ENCODE measurements at places on chromosomes 1 and 21.

DNA sequence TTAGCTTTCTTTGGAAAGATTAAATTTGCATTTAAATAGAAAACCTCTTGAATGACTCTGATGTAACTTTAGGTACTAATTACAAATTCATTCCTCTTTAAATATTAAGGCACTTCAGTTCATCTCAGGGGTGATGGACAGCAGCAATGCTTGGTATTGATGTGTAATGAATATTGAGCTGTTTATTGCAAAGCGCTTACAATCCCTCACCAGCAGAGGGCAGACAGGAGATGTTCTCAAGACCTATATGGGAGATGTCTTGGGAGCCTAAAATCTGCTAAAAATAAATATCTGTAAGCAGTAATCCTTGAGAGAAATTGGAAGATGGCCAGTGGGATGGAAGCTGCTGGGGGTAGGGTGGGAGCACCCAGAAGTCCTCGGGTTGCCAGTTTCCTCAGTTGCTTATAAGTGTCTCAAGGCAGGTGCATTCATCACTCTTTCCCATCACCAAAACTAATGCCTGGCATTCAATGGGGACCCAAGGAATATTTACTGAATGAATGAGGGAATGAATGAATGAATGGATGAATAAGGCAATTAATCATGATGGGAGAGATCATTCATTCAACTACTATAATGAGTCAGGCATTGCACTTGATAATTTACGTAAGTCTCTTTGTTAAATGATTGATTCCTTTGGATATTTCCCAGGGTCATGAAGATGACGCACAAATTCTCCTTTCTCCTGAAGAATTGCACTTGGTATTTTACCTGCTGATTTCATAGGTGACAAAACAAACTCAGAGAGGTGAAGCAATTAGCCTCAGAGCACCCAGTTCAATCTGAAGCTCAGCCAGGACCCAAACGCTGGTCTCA is 2.3 kb downstream of the KLHDC8A start:
- DNase-seq, result peak; percentile 36

GRCh38 chr1:116725798-116726197 is 28.4 kb upstream of the CD2 start:
- DNase-seq, result no peak

GRCh38 chr1:248811514-248812490 is 13.9 kb downstream of the SH3BP5L start:
- no peak for DNase-seq

DNA sequence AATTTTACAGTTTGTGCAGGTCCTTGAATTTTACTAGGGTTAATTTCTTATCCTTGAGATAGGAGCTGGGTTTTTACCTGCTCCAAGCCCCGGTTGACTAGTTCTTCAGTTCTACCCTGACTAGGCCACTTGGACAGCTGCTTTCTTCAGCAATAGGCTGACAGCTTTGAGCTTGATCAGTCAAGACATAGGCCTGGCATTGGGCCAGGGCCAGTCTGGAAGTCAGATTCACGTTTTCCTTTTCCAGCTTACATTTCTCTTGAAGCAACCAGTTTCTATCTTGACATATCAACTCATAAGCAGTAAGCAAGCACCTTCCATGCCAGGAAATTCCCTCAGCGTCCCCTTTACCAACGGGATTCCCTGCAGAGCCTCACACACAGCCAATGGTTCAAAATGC is 63.7 kb upstream of the AJAP1 start:
- DNase-seq, result no peak

DNA sequence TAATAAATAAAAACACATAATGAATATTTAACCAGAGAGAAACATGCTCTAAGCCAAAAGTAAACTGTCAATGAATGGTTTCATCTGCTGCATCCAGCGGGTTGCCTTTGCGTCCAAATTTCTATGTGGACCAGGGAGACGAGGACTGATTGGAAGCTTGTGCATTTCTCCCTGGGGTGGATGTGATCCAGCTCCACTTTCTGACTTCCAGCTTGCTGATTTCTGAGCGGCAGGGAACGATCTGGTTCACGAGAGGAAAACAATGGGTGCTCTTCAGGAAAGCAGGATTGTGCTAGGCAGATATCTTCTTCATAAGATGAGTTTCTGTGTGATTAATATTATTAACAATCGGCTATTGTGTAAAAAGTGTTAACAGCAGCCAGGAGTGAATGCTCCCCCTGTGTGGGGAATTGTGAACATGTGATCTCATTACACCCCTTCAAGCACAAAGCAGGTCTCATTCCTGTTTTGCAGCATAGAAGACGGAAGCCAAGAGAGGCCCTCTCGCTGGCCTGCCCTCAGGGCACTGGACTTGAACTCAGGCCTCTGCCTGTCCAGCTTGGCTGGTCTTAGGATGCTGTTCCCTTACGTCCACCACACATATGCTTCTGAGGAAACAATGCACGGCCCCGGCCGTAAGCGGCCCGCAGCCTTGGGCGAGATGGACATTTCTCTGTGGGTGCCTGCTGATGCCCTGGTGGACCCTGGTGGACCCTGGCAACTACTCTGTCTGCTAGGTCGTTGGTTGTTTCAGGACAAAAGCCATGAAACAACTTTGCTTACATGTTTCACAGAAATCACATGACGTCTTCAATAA is 183.4 kb upstream of the C1orf174 start:
- no peak for DNase-seq

- DNase-seq, result no peak
These were observed 76.5 kb upstream of the DESI2 start for GRCh38 chr1:244576259-244576892.

DNA sequence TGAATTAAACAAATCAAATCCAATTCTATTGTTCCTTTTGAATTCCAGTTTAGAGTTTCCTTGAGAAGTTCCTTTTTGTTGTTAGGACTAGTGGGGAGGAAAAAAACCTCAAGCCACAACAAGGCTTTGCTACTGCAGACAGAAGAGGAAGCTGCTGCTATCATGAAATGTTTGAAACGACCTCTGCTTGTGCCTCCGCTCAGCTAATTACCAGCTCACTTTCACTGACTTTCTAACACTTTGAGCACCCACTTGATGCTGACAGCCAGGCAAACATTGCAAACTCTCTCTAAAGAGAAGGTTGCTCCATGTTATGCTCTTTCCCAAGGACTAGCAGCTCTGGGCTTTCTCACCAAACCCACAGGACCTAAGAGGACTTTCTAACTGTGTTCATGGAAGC is 203.9 kb upstream of the PROX1 start:
- DNase-seq, result no peak

- DNase-seq, result no peak
These were observed 2.1 kb downstream of the KLHDC7A start for GRCh38 chr1:18482721-18483425.

DNA sequence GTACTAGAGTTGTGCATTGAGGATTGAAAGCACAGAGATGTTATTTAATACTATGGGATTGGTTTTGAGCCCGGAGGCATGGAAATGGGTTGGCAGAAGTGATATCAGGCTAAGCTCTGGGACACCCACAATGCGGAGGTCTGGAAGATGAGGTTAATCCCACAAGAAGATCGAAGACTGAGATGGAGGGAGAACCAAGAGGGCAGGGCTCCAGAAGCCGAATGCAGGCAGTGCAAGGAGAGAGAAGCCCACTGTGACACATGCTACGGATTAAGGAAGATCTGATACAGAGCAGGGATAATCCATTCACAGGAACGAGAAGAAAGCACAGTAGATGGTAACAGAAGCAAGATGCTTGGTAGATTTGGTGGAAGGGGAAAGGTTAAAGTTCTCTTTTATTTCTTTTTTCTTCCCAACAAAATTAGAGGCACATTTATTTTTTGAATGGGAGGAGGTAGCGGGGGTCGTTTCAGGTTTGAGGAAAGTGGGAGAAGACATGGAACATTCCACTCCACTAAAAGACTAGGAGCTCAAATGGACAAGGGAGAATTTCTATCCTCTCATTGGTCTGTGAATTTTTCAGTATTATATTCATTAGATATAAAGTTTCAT is 113.2 kb downstream of the NCAM2 start:
- no peak for DNase-seq

- DNase-seq, result no peak
These were observed 15.6 kb upstream of the CSF1 start for GRCh38 chr1:109894823-109895719.

- no peak for DNase-seq
These were observed 360.5 kb downstream of the HLX start for GRCh38 chr1:221239792-221240191.

- DNase-seq, result no peak
These were observed 49.4 kb downstream of the ERG start for GRCh38 chr21:38448671-38449385.

GRCh38 chr1:9711466-9712020 is 60.0 kb downstream of the PIK3CD start:
- no peak for DNase-seq

- DNase-seq, result no peak
These were observed 53.2 kb downstream of the PRKCZ start for GRCh38 chr1:2103266-2103900.

DNA sequence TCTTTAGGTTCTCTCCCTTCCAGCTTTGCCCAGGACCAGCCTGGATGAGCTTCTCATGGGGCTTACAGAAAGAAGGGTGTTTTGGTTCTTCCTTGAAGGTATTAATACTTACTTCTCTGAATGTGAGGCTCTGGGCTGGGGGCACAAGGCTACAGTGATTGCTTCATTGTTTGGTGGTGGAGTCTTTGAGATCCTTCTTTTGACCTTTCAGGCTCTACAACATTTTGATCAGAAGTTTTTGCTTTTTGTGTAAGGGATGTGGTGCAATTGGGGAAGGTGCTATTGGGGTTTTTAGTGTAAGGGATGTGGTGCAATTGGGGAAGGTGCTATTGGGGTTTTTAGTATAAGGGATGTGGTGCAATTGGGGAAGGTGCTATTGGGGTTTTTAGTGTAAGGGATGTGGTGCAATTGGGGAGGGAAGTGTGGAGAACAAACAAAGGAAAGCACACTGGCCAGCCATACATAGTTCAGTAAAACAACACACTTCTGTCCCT is 103.6 kb upstream of the IVNS1ABP start:
- no peak for DNase-seq

- DNase-seq, result no peak
These were observed 1.7 kb downstream of the WASF2 start for GRCh38 chr1:27487966-27488884.

GRCh38 chr1:244778344-244778743 is 57.1 kb upstream of the COX20 start:
- no peak for DNase-seq

GRCh38 chr1:243299069-243299468 is 43.2 kb downstream of the SDCCAG8 start:
- DNase-seq, result no peak

DNA sequence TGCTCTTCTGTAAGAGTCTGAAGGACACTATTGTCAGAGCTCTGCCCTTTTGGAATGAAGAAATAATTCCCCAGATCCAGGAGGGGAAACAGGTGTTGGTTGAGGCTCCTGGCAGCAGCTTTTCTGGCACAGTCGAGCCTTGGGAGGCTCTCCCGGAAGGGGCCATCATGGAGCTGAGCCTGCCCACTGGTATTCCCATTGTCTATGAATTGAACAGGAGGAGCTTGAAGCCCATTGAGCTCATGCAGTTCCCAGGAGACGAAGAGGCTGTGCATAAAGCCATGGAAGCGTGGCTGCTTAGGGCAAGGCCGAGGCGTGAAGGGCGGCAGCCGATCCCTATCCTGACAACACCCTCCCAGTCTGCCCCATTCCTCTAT is 26.6 kb downstream of the UBE4B start:
- DNase-seq, result no peak

DNA sequence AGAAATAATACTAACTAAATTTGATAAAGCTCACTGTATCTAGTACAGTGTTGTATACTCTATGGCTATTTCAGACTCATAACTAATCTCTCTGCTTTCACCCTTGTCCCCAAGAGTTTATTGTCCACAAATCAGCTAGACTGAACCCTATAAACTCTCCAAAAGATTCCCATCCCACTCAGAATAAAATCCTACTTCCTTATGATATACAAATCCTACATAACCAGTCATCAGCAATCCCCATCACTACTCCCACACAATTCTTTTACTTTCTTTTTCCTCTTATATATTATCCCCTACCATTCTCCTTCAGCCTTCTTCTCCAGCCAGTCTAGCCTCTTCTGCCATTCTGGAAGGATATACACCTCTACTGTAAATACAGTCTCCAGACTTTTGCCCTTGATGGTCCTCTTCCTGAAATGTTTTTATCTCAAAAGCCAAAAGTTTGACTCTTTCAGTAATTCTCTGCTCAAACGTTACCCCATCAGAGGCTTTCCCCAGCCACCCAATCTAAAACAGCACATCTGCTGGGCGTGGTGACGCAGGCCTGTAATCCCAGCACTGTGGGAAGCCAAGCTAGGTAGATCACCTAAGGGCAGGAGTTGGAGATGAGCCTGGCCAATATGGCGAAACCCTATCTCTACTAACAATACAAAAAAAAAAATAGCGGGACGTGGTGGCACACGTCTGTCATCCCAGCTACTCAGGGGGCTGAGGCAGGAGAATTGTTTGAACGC is 41.6 kb downstream of the ABL2 start:
- no peak for DNase-seq

DNA sequence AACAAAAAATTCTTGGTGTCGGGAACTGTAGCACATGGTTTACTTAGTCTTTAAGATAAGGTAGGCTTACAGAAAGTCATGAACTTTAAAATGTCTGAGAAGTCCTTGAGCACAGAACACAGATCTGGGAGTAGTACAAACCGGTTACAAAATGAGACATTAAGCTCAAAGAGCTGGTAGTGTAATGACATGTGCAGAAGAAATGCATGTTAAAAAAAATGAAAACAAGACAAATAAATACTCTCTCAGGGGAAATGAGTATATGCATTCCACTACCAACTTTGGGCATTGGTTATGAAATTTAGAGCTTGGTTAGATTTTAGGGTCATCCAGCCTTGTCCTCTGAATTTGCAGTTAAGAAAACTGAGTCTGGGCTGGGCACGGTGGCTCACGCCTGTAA is 91.5 kb upstream of the F3 start:
- DNase-seq, result no peak

DNA sequence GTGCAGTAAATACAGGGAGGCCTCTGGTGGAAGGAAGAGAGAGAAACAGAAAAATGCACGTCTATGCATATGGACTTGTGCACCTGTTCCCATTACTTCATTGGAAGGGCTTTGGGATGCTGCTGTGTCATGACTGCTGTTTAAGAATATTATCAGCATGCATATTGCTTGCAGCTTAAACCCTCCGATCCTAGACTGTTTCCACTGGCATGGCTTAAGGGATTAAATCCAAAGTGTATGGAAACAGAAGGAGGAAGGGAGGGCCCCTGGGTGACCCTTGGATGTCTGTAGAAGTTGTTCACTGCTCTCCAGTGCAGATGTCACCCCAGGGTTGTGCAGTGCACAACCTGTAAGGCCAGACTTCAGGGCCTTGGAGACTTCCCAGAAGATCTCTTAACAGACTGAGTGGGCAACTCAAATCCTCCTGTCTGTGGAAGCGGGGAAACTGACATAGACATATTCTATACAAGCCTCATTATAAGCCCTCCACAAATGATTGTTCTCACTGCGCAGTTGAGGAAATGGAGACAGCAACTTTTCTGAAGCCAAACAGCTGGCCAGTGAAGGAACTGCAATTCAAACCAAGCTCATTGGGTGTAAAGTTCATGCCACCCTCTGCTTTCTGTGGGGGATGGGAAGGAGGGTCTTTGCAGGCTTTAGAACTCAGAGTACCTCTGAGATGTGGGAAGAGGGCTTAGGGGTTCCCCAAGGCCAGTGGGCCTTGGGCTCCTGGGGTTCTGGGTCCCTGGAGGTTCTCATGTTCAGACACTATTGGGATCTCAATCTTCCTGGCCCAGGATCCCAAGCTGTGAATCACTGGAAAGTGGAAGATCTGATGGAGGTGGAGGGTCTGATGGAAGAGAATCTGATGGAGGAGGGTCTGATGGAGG is 73.8 kb downstream of the UMODL1 start:
- DNase-seq, result no peak

- DNase-seq, result no peak
These were observed 7.2 kb upstream of the BCL10 start for GRCh38 chr1:85283475-85284199.

Measured in progenitor cell of endocrine pancreas (in vitro differentiated cells).